ENCODE measurements at places on chromosomes 7 and 10.

GRCh38 chr7:128791121-128791971, at the start of gene CCDC136:
CCDC136 (plus strand) TSS chr7:128791968; CDS start chr7:128792412, 444 bp downstream.
- DNase-seq = peak; percentile 79

- no peak for DNase-seq
Observed at GRCh38 chr7:94397722-94398121, 3.0 kb downstream of the COL1A2 start.

GRCh38 chr7:124032369-124033094, at the start of gene TMEM229A:
TMEM229A (minus strand) TSS chr7:124033067; CDS start chr7:124033003, 64 bp downstream.
- DNase-seq = no peak

DNA sequence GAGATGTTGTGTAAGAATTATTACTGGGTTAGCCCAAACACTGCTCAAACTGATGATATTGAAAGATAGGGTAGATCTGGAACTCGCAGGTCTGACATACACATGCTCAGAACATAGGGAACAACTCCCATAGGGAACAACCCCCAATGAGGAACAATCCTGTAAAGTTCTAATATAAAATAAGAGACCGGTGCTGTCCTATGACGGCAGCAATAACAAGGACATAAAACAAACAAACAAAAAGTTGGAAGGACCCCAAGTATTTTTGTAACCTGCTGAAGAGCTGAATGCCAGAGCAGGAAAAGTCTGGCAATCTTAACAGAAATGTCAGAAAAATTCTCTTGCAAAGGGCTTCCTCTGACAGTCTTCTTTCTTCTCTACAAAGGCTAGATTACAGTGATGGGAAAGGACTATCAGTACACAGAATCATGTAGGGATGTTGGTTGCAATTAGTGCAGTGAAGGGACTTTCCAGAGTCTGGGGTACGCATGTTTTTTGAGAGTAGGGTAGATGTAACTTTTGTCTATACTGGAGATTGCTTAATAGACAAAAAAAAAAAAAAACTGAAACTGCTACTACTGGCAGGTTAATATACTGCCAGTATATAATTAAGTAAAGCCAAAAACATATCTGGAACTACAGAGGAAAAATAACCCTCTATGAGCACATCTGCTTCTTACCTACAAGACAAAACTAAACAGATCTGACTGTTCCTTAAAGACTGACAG, 35.5 kb downstream of the IDE start:
- no peak for DNase-seq
